HepG2 (cell line): ENCODE measurements at places on chromosomes 4 and X. TPM values are rescaled to one million over a fixed set of nuclear protein-coding genes. Genes with fewer than 3 reads are reported as not detected.

TMEM35A gene
- not detected in 2 replicates for total RNA-seq

PRRG3 gene
- not detected in 2 replicates for total RNA-seq

KIAA0232 gene
- 17.1 and 24.1 TPM in 2 replicates for total RNA-seq

DNA sequence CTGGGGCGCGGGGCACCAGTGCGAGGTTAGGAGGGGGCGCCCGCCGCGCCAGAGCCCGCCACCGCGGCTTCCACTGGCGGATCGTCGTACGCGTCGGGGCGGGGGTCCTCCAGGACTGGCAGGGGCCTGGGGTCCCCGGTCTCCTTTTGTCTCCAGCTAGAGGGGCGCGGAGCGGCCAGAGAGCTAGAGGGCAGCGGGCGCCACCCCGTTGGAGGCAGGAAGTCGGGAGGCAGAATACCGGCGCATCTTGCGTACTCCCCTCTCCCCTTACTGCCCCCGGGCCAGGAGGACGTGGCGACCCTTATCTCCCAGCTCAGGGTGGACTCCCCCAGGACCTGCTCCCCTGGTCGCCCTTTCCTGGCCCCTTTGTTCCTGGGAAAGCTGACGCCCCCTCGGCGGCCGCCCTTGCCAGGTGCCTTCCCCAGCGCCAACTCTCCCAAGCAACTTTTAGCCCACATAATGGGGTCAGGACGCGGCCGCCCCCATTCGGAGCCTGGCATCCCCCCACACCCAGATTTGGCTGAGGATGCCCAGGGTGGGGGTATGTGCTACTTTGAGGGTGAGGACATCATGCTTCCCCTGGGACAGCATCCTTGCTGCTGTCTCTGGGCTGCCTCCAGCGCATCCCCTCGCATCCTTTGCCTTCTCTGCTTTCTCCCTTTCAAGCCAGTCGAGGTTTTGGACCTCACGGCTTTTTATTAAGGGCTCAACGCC is 933 bp downstream of the CNKSR2 start:
- H3K36me3 ChIP-seq = no peaks in the 10 kb centered on the region
- no peaks in the 10 kb centered on the region; the same call in 1 of the 2 replicates for H3K27me3 ChIP-seq
- H3K4me1 ChIP-seq = no peaks in the 10 kb centered on the region
- H3K27ac ChIP-seq = no peak overlapping the region

GRCh38 chr4:74534121-74534520 is 89.2 kb downstream of the AREG start:
- no peak overlapping the region for H3K27ac ChIP-seq
- peaks cover 14% of the 10 kb centered on the region for H3K4me1 ChIP-seq
- H3K4me3 ChIP-seq = no peak overlapping the region
- H3K27me3 ChIP-seq = no peaks in the 10 kb centered on the region
- no peaks in the 10 kb centered on the region for H3K36me3 ChIP-seq

GRCh38 chr4:112251019-112251643 is 19.5 kb downstream of the AP1AR start:
- H3K4me1 ChIP-seq = peaks cover 1% of the 10 kb centered on the region
- peaks cover 2% of the 10 kb centered on the region for H3K36me3 ChIP-seq
- H3K4me3 ChIP-seq = no peak overlapping the region
- DNase-seq = no peak
- no peaks in the 10 kb centered on the region for H3K27me3 ChIP-seq

DNA sequence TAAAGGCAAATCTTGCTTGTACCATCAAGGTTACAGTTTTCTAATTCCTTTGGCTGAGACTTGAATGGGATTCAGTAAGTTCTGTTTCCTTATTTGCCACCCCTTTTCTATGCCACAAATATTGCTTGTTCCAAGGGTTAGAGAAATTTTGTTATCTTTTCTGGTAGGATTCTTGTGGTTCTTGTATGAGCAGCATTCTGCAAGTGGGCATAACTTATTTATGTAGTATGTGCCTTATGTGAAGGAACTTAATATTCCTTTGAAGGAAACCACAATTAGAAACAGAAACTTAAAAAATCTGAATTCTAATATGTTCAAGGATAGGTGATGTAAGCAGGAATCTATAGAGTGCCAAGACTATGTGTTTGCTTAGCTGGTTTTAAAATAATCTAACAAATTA is 53.1 kb upstream of the TSPAN5 start:
- no peak for DNase-seq
- no peaks in the 10 kb centered on the region for H3K36me3 ChIP-seq
- no peaks in the 10 kb centered on the region for H3K27me3 ChIP-seq
- H3K27ac ChIP-seq = no peak overlapping the region
- H3K4me1 ChIP-seq = no peaks in the 10 kb centered on the region
